ENCODE measurements at places on chromosomes 1 and 21.

GRCh38 chr1:226558036-226558650 lies 9.6 kb downstream of the STUM start:
- no peak for DNase-seq

DNA sequence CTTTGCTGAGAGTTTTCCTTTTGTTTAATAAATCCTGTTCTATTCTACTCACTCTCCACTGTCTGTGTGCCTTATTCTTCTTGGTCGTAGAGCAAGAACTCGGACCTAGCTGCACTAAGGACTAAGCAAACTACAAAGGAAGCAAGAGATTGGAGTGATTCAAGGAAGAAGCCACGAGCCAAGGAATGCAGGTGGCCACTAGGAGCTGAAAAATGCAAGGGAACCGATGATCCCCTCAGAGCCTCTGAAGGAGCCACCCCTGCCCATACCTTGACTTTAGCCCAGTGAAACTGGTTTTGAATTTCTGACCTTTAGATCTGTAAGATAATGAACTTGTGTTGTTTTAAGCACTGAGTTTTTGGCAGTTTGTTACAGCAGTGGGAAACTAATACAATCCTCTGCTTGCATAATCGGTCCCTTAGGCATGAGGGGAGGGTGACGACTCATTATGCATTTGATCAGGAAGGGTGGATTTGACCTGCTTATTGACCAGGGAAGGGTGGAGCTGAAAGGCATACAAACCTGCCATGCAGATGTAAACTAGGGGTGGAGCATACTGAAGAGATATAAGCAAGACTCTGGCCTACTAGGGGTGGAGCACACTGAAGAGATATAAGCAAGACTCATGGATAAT lies 6.2 kb upstream of the CA6 start:
- DNase-seq: no peak

GRCh38 chr1:62998845-62999649 lies 215.1 kb downstream of the ATG4C start:
- DNase-seq: no peak

GRCh38 chr1:200146100-200146499 lies 118.6 kb downstream of the NR5A2 start:
- no peak for DNase-seq

DNA sequence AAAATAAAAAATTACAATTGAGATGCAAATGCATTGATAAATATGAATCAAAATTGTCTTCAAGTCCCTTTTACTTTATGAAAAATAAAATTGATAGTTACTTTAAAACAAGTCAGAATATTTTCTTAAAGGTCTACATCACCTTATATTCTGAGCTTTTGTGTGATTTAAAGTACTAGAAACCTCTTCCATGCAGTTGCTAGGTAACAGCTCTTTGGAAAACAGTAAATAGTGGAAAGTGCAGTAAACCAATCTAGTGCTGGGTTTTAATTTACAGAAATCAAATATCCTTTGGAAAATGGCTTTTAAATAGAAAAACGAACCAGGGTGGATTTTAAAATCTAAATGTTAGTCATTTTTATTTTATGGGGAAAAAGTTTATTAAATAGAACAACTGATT lies 227.9 kb downstream of the KCNT2 start:
- DNase-seq: no peak

DNA sequence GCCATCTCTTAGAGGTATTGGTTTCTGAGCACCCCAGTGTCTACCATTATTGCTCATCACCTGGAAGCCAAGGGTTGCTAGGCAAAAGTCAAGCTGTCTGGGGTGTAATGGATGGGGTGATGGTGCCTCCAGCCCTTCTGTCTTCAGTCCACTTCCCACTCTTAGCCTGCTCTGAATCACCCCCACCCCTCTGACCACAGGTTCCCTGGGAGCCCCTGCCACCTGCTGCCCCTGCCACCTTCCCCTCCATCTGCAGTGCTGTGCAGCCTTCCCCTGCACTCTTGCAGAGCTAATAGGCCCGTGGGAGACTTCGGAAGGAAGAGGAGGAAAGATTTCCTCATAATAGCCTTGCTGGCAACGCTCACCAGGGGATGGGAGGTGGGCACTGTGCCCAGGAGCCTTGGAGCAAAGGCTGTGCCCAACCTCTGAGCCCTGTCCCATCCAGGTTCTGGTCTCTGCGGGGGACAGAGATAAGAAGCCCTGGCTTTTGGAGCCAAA lies 35.5 kb downstream of the CAPN2 start:
- no peak for DNase-seq

All from stimulated activated CD4-positive, alpha-beta T cell treated with anti-CD3 and anti-CD28 coated beads, Interleukin-1b, Interleukin-23, amount 100 ng/mL, for 48 hours (primary cell).